ENCODE measurements at places on chromosomes 3 and 15. TPM values are rescaled to one million over a fixed set of nuclear protein-coding genes. Genes with fewer than 3 reads are reported as not detected.

RTP1 gene
- 1.00 TPM for total RNA-seq

LRRC31 gene
- total RNA-seq, result not detected

- peak; percentile 85 for ATAC-seq
Observed at GRCh38 chr15:57375827-57376695, at the start of gene CGNL1. CGNL1 (plus strand) TSS chr15:57376505; CDS start chr15:57438000, 61,495 bp downstream.

- peak; percentile 54 for ATAC-seq
Observed at GRCh38 chr3:12916159-12916558, 74.8 kb upstream of the RPL32 start.

DNA sequence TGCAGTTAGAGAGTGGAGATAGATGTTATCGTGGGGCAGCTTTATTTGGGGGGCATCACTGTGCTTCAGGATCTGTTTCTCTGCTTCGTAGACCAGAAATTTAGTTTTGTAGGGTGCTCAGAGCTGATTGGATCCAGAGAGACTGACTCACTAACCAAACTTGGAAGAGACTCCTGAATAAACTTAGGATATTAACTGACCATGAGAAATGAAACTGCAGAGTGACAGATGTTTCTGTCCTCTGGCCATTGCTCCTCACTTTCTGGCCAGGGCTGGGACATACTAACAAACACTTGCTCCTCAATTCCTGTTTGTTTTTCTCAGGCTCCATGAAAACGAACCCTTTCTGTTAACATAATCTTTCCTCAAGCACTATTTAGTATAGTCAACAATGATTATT lies 4.3 kb downstream of the ZNF592 start:
- peak; percentile 4 for ATAC-seq
